ENCODE measurements at places on chromosomes 7 and 10.

- DNase-seq, result peak; percentile 35
Observed at GRCh38 chr7:20374399-20374798, 43.7 kb downstream of the ITGB8 start.

DNA sequence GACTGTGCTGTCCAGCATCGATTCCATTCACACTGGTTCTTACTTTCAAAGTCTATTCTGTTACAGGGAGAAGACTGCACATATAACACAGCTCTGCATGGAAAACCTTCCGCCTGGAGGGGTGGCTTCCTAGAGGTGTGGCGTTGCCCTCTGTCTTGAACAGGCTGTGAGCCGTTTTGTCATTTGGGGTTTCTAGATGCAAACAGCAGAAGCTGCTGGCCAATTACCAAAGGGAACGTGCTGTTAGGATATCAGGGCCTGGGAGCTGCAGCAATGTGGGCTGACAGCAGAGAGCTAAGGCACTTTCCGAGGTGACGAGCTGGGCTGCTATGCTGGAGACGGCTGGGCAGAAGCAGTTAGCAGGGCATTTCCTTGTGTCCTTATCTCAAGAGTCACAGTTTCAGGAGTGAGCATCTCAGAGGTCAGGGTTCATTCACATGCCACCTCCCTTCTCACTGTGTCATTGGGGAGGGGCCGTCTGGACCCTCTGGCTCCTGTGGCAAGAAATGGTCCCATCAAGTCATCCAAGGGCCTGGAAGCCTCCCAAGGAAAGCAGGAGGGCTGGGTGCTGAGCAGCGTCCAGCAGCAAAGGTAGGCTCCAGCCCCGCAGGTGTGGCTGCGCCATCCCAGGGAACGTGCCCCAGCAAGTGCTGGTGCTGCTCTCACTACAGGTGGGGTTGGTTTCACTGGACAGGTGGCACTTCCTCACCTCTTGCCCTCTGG lies 106.5 kb downstream of the WDR37 start:
- no peak for DNase-seq

DNA sequence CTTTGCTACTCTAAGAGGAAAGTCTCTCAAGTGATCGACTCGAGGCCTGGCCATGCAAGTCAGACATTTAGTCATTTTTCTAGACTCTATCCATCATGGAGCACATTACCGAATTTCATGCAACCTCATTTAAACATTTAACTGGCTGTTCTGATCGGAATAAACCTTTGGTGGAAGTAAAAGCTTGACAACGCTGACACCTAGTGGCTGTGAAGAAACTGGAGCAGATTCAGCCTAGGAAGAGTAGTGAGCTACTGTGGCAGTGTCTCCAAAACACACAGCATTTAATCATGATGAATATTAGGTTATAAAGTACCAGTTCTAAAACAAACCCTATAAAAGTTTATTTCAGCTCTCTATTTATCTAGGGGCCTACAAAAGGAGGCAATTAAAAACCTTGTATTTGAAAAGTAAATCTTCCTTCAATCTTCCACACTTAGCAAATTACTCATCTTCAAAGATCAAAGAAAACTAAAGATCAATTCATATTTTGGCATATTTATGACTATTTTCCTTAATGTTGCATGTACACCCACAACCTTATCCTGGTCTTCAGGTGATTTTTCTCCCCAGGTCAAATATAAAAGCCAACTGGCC lies 175.0 kb downstream of the CTNNA3 start:
- DNase-seq, result peak; percentile 34

- DNase-seq, result no peak
Observed at GRCh38 chr7:68203251-68203650, 1206.6 kb downstream of the TYW1 start.

GRCh38 chr7:159030490-159031134 lies 114.1 kb downstream of the VIPR2 start:
- DNase-seq, result peak; percentile 67

GRCh38 chr7:126589068-126589684 lies 663.6 kb downstream of the GRM8 start:
- DNase-seq, result peak; percentile 15

GRCh38 chr10:133418289-133418993 lies 6.0 kb downstream of the SPRN start:
- no peak for DNase-seq

DNA sequence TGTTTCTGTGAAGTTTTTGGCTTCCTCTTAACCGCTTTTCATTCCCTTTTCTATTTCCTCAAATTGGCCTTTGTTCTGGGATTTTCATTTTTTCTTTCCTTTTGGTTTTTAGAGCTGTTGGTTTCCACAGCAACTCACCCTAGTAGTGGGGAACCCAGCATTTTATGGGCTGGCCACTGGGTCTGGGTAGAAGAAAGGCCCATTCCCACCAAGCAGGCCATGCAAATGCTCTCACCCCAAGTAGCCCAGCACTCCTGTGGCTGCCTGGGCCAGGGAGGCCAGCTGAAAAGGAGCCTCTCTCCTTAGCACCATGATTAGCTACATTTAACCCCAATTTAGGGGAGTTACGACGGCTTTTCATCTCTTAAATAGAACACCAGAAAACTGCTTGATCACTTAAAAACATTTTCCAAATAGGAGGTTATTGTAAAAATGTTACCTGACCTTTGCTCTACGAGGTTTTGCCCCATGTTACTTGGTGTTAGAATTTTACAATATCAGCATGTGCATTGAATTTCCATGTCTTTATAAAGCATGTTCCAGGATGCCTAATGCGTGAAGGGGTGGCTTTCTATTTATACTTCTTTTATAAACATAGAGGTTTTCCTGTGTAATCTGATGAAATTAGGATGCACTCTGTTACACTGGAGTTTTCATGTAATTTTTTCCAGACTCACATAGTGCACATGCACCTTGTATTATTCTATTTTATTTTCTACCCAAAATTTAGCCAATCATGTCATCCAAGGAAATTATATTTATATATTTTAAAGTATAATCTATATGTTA lies 75.4 kb downstream of the FAM171A1 start:
- peak; percentile 27 for DNase-seq

DNA sequence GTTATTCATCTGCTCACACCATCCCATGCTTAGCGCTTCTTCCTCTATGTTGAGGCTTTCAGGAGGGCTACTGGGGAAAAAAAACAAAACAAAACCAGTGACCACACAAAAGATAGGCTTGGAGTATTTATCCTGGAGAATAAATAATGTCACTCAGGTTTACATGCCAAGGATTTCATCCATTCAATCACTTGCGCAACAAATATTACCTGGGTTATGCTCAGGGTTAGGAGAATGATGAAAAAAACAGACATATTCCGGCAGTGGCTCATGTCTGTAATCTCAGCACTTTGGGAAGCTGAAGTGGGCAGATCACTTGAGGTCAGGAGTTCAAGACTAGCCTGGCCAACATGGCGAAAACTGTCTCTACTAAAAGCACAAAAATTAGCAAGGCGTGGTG lies 3.3 kb upstream of the ELOVL3 start:
- DNase-seq, result no peak

DNA sequence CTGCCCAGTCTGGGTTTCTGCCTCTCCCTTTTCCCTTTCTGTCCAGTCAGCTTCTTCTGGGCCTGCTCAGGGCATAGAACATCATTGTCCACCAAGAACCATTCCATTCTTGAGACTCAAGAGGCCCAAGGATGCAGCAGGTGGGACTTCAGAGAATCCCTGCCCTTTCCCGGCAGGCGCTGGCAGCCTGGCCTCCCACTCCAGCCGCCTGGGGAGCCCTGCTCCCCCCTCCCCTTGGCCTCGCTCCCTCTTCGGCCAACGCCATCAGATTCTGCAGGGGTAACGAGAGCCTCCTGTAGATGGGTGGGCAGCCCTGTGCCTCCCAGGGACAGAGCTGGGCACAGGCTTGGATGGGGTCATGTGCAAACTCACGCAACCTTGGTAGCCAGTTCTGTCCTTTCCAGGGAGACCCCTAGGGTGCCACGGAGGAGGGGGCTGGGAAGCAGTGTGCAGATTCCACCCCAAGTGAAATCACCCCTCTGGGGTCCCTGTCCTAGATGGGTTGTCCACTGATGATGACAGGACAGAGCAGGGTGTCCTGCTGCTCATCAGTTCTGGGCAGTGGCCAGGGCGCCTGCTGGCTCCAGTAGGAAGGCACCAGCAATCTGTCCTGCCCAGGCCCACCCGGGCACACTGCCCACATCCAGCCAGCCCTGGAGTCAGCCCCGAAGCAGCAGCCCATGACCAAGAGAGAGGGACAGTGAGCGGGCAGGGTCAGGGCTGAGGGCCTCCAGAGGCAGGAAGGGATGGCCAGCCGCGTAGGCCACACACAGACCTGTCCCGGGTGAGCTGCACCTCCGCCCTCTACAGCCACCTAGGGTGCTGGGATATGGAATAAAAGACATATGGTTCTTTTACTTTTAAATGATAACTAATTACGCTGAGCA lies 47.7 kb downstream of the RASGEF1A start:
- no peak for DNase-seq

- DNase-seq, result no peak
Observed at GRCh38 chr10:5531558-5532306, 7.0 kb downstream of the CALML3 start.

DNA sequence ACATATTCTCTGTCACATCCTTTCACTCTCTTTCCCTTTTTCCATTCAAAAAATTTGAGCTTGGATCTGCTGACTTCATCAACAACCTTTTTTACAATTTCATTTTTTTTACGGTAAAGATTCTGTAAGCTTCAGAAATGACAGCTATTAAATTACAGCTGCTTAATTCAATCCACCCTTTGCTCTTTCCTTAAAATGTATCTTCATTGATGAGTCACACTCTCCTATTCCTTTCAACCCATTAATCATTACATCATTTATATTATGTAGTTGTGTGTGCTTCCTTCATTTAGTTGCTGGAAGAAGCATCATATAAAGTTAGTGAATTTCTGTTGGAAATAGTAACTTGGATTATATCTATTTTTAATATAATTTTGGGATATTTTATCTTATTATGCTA lies 67.1 kb upstream of the MAGI2 start:
- no peak for DNase-seq

- DNase-seq, result no peak
Observed at GRCh38 chr10:103193820-103194529, 903 bp upstream of the NT5C2 start.

DNA sequence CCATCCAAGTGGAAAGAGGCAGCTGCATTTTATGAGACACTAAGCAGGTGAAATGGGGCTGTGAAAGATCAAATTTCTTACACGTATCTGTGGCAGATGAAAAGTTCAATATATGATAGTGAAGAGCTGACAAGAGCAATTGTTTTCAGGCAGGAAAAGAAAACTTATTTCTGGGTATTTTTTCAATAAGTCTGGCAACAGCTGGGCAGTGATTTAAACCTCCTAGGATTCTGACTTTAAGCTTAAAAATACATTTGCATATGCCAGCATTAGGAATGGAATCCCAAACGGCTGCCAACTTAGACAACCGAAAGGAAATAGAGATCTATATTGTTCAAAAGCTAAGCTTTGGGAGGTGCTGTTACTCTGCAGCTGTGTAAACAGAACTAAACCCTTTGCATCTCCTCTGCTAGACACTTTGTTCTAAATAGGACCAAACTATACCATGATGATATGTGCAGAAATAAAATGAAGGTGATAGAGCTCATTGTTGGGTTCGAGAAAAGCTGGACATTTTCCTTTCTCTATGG lies 26.1 kb downstream of the DYNC1I1 start:
- DNase-seq, result no peak

DNA sequence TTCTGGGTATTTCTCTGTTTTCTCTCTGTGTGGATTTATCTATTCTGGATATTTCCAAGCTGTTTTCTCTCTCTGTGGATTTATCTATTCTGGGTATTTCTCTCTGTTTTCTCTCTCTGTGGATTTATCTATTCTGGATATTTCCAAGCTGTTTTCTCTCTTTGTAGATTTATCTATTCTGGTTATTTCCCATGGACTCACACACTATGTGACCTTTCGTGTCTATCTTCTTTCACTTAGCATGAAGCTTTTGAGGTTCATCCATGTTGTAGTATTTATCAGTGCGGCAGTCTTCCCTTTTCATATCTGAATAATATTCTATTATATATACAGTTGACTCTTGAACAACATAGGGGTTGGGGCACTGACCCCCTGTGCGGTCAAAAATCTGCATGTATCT lies 435.0 kb upstream of the CNTNAP2 start:
- DNase-seq, result no peak

GRCh38 chr7:73340514-73340913 lies 12.6 kb downstream of the FKBP6 start:
- no peak for DNase-seq

DNA sequence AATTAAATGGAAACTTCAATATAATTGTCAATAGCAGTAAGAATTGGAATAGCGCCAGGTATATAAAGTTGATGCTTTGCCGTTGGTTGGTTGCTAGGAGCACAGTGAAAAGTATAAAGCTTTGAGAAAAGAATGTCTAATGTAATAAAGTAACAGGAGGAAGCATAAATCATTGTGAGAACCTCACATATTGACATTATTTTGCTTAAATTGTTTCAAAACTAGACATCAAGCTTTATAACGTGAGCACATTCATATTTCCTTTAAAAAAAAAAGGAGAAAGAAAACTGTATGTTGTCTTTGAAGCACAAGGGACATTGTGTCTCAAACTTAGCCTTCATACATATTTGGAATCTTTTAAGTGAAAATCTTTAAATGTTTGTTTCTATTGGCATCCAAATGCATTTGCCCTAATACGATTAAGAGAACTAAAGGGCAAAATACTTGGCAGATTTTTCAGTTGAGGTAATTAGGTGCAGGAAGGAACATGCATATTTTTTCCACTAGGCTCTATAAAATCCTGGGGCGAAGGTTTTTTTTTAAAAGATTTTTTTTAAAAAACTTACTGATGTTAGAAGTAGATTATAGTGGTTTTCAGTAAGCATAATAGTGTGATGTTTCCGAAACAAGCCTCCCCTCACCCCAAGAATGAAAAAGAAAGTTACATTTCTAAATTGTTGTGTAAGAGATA lies 92.4 kb downstream of the ARID5B start:
- DNase-seq, result no peak

- DNase-seq, result no peak
Observed at GRCh38 chr7:78140109-78140508, 341.5 kb downstream of the PHTF2 start.

- no peak for DNase-seq
Observed at GRCh38 chr7:27367933-27368549, 125.4 kb downstream of the EVX1 start.

GRCh38 chr7:41630741-41631140 lies 72.1 kb downstream of the INHBA start:
- no peak for DNase-seq

GRCh38 chr10:110487411-110488331 lies 10.0 kb upstream of the DUSP5 start:
- DNase-seq, result no peak

DNA sequence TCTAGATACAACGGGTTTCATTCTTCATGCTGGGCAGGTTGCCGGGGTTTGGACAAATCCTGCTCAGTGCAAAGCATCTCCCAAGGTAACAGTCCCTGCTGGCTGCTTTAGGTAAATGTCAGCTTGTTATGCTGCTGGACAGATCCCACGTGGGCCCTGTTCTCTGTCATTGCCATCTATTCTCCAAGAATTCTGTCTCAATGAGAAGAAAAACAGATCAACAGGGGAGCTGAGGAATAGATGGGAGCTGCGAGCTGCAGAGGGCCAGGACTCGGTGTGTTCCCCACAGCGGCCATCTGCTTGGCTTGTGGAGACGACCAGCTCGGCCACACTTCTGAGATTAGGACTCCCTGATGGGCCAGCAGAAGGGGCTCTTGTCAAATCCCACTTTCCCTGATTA lies 235.2 kb downstream of the DPP6 start:
- no peak for DNase-seq

- DNase-seq, result peak; percentile 40
Observed at GRCh38 chr7:43584195-43584586, 1.3 kb downstream of the STK17A start.

Data from KBM-7 (cell line).